Renal cortical epithelial cell (primary cell): ENCODE measurements at places on chromosomes 12 and 14.

GRCh38 chr14:100454437-100454836 lies 131.3 kb downstream of the SLC25A47 start:
- DNase-seq, result no peak

DNA sequence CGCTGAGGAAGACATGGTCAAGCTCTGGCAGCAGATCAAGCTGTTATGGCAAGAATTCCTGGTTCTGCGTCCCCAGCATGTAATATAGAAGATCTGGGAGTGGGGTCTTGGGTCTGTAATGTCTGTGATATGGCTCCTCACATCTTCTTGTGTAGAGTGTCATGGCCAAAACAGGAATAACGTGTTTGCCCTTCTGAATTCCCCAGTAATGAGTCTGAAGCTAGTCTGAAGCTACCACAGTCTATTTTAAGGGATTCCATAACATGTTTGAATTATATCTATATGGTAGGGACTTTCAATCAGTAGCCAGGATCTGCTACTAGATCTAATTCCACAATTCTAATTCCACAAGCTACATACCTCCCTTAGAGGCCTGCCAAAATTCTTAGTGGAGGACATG lies 31.4 kb upstream of the SOX5 start:
- no peak for DNase-seq

DNA sequence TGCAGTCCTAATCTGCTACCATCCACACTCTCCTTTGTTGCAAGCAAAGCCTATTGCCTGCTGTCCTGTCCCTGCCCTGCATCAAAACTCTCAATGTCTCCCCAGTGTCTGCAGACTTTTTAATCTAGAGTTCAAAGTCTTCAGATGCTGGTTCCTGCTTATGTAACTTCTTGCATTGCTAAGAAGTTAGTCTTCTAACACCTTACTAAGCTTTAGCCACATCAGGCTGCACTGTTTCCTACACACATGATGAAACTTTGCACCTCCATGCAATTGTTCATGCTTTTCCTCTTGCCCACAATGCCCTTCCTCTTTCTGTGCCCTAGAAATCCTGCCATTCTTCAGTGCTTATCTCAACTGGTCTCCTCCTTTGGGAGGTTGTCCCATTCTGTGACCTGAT lies 16.2 kb upstream of the DICER1 start:
- peak; percentile 47 for DNase-seq

- no peak for DNase-seq
Observed at GRCh38 chr12:125186471-125187147, 121.4 kb downstream of the AACS start.

DNA sequence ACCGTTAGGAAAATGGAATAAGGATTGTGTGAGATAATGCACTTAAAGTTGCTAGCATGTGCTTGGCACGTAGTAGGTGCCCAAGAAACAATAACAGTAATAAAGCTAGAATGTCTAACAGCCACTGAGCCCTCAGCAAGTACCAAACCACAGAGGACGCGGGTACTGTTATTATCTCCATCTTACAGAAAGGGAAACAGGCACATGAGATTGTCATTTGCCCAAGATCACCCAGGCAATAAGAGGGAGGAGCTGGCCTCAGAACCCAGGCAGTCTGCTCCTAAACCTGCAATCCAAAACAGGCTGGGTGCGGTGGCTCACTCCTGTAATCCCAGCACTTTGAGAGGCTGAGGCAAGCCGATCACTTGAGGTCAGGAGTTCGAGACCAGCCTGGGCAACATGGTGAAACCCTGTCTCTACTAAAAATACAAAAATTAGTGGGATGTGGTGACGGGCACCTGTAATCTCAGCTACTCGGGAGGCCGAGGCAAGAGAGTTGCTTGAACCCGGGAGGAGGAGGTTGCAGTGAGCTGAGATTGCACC lies 5.1 kb upstream of the SDS start:
- DNase-seq, result no peak
